GM12865 (cell line): ENCODE measurements at places on chromosomes 6 and 20.

GRCh38 chr6:150470131-150470530 is 101.3 kb downstream of the IYD start:
- DNase-seq, result no peak

- no peak for DNase-seq
Measured at GRCh38 chr6:42841844-42842584, 37.4 kb upstream of the RPL7L1 start.

DNA sequence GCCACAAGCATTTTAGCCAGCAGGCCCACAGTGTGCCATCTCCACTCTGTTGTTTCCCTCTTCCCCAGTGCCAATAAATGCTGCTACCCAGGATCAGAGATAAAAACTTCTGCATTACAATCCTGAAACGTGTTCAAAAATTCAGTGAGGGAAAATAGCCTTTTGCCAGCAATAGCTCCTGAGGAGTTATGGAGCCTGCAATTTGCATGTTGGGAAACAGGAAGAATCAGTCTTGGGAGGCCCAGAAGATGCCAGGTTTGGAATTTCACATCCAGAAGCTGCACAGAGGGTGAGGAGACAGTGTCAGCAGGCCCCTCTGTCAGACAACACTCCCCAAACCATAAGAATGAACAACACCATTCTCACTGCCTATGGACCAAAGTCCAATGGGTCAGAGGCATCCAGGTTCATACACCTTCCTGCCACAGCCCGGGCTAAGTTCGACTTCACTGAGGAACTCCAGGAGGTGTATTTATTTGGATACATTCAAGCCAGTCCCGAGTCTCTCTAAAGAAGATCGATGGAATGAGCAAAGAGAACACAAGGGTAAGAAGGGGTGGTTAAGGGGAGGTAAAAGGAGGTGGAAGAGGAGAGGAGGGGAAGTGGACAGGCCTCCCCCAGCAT is 20.8 kb downstream of the RRBP1 start:
- no peak for DNase-seq

GRCh38 chr6:157438611-157439111 is 57.7 kb downstream of the ZDHHC14 start:
- DNase-seq, result no peak

- DNase-seq, result no peak
Measured at GRCh38 chr20:45109634-45110033, 5.3 kb downstream of the WFDC5 start.

- peak; percentile 33 for DNase-seq
Measured at GRCh38 chr6:170464524-170464979, 88.6 kb downstream of the PSMB1 start.

DNA sequence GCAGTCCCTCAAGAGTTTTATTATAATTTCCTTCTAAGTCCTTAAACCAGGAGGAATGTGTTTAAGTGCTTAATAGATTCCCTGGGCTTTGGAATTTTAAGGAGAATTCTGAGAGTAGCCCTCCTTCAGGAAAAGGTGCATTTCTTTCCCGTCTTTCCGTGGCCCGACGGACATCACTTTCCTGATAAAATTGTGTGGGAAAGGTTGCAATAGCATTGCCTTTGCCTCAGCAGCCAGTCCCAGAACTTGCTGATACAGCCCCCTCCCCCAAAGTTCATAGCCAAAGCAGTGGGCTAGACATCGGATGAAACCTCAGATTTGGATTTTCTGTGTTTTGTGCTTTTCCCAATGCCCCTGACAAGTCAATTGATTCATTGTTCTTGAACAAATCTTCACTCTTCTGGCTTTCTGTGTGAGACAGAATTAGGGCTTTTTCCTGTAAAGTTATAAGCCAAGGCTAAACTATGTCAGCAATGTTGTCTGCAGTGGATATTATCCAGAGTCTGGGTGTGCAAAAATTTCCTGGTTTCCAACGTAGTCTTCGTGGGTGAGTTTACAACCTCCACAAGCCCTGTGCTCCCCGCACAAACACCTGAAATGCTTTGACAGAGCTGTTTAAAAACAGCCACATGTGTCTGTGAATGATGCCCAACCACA is 1.1 kb upstream of the SMOC2 start:
- no peak for DNase-seq

GRCh38 chr20:63164484-63165355 is 51.2 kb downstream of the YTHDF1 start:
- no peak for DNase-seq

GRCh38 chr6:108175592-108176279 is 9.9 kb downstream of the NR2E1 start:
- DNase-seq, result no peak

GRCh38 chr6:75802366-75802765 is 53.3 kb downstream of the MYO6 start:
- DNase-seq, result no peak

DNA sequence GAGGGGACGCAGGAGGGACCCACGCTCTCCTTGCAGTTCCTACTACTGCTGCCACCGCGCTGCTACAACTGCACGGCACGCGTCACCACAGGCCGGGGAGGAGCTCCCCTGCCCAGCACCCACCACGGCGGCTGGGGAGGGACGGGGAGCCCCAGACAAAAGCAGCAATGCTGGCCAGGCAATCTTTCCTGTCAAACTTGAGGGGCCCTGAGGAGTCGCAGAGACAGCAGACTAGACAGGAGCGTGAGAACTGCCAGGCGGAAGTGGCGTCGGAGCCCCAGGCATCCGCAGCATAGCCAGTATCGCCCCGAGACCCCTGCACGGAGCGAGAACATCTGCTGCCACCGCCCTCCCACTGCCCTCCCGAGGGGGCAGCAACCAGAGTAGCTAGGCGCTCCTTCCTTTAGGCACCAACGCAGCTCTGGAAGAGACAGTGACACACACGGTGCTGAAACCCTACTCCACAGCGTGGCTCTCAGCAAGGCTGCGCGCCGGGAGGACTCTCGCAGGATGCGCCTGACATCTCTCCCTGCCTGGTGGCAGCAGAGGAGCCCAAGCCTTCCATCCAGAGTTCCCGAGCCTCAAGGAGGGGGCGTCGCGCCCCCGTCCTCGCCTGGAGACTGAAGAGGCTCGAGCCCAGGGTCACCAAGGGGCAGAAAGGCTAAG is 2.2 kb downstream of the TAF4 start:
- DNase-seq, result no peak

- peak; percentile 47 for DNase-seq
Measured at GRCh38 chr6:159693894-159694545, 979 bp upstream of the SOD2 start.

DNA sequence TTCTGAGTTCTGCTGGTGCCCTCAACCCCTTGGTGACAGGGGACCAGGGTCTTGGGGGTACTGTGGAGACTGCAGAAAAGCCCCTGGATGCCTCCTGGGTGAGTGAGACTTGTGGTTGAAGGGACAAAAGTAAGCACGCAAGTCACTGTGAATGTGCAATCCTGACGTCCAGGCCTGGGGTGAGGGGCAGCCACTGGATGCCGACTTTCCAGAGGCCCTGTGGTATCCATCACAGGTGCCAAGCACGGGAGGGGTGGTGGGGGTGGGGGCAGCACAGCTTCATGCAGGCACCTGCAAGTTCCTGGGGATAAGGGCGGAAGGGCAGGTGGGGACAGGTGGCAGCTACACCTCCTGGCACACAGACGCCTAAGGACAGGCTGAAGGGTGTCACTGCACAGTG is 20.1 kb upstream of the UBE2V1 start:
- no peak for DNase-seq

GRCh38 chr6:3887150-3887700 is 38.1 kb downstream of the FAM50B start:
- DNase-seq, result peak; percentile 16

- no peak for DNase-seq
Measured at GRCh38 chr6:11552442-11552841, 14.9 kb downstream of the TMEM170B start.

DNA sequence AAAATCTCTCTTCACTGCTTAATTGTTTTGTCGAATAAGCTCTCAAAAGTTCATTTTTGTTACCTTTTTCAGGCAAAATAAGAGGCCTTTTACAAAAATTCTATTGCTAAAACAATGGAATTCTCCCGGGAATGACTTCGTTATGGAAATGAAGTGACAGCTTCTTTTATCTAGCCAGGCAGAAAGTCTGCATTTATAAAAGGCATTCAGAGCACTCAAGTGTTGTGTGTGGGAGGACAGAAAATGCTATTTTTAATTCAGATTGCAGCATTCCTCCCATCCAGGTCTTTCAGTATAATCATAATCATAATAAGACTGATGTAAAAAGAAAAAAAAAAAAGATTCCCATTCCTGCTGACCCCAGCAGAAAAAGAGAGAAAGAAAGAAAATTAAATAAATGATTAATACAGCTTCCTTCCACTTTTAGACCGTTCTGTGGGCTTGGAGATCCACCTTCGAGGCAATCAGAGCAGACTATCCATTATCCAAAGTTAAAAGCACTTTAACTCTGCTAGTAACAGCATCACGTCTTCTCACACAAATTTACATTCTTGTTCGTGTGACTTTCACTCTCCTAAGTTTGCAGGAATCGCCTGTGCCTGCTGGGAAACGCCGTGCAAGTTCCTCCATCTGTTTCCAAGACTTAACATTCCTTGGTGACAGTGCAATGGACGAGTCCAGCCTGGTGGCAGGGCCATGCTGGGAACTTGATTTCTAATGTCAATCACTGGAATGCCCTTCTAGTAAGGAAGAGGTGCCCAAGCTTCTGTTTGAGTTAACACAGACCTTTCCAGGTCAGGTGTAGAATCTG is 258.8 kb downstream of the GMPR start:
- no peak for DNase-seq

DNA sequence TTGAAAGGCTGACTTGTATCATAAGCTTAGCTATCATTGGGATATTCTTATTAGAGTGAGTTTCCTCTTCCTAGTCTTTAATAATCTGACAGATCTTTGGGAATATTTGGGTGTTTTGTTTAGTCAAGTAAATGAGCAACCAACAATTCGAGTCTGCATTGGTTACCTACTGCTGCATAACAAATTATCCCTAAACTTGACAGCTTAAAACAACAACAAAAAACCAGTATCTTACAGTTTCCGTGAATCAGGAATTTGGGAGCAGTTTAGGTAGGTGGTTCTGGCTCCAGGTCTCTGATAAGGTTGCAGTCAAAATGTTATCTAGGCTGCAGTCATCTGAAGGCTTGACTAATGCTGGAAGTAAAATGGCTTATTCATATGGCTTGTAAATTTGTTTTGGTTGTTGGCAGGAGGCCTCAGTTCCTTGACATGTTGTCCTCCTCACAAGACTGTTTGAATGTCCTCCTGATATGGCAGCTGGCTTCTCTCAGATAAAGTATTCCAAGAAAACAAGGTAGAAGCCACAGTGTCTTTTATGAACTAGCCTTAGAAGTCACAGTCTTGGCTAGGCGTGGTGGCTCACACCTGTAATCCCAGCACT is 7.2 kb downstream of the GTF3C6 start:
- no peak for DNase-seq

DNA sequence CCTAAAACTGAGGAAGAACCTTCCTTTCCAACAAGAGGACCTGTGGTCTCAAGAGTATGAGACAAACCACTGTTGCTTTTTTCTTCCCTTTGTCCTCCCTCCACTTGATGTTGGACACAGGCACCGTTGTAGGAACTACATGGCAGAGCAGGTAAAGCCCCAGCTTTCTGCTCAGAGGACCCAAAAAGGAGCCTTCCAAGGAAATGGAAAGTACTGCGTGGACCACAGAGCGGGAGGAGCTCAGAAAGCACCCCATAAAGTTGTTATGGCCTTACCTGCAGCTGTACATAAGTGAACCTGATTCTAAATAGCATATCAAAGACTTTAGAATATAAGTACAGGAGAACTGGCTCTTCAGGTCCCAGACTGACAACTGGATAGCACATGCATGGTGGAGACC is 29.4 kb downstream of the TMEM74B start:
- no peak for DNase-seq

GRCh38 chr6:7129784-7130569 is 22.2 kb downstream of the RREB1 start:
- no peak for DNase-seq
